ENCODE measurements at places on chromosomes 2 and 18.

DNA sequence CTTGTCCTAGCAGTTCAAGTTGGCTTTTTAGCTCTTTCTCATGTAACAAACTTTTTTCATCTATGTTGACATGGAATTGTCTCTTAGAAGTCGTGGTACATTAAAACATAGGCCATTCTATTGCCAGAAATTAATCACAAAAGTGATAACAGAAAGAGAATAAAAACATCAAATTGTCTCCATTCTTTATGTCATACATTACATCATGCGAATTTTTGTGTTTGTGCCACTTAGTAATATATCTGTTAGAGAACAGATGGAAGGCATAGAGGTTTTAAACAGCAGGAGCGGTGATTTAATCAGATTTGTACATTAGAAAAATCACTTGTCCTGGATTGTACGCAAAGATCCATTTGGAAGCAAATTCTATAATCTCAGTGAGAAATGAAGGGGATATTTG lies 136.5 kb upstream of the CDH20 start:
- no peak for DNase-seq

DNA sequence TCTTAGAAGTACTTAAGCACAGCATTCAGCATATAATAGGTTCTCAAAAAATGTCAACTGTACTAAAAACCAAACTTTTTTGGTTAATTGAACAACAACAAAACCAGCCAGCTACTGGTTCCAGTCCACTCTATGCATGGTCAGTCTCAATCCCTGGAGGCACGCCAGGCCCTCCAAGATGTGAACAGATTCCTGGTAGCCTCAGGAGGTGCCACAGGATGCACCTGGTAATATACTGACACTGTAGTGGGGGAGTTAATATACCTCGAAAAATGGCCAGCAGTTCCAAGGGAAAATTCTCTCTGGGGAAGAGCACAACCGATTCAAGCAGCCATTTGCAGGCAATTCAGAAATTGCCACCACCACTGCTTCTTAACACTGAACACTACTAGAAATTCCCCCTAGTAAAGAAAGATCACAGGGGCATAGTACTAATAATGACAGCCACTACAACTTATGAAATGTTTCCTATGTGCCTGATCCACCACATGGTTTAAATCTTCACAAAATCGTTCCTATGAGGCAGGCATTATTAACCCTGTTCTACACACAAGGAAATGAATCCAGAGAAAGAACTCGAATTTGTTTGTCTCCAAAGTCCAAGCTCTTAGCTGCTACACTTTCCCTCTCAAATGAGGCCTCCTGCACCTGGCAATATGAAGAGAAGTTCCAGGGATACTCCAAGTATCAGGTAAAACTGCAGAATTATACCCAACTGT lies 3.4 kb downstream of the MGAT4A start:
- no peak for DNase-seq

DNA sequence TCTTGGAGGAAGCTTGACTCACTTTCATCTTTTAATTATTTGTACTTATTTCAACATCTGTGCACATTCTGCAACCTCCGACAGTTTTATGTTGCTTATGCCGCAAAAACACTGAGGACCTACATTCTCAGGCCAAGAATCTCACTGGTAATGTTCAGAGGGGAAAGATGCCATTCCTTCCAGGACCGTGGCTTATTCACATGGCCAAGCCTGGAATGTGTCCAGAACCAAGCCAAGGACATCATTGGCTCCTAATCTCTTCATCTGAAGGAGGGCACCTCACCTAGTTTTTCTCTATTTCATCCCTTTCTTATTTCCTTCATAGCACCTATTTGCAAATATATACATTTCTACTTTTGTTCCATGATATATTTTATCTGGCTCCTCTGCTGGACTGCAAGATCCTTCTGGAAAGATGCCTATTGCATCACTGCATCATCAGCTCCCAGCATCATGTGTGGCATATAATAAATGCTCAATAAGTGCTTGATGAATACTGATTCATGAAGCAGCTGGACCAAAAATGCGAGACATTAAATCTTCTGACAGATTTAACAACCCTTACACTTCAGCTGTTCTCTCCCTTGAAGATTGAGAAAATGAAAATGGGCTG lies 377.1 kb downstream of the TNS1 start:
- DNase-seq = no peak

- DNase-seq = no peak
Observed at GRCh38 chr18:76765649-76766048, 56.7 kb upstream of the ZNF236 start.

DNA sequence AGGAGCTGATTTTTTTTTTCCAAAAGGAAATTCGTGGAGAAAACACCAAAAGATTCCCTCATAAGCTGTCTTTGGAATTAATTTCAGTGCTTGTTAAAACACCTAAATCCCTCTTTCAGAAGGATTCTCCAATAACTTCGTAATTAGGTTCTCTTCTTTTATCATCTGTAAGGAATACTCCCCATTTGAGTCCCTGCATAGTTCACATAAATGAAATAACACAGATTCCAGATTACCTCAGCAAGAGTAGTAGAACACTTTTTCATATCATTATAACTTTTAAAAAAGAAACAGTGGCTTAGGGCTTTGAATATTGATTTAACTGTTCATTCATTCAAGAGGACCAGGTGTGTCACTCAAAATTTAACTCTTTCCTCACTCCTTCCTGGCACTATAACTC lies 55.5 kb downstream of the ARHGAP28 start:
- no peak for DNase-seq

- no peak for DNase-seq
Observed at GRCh38 chr18:47260120-47260923, 8.9 kb upstream of the SKOR2 start.

- DNase-seq = no peak
Observed at GRCh38 chr2:197358931-197359330, 48.4 kb upstream of the ANKRD44 start.

DNA sequence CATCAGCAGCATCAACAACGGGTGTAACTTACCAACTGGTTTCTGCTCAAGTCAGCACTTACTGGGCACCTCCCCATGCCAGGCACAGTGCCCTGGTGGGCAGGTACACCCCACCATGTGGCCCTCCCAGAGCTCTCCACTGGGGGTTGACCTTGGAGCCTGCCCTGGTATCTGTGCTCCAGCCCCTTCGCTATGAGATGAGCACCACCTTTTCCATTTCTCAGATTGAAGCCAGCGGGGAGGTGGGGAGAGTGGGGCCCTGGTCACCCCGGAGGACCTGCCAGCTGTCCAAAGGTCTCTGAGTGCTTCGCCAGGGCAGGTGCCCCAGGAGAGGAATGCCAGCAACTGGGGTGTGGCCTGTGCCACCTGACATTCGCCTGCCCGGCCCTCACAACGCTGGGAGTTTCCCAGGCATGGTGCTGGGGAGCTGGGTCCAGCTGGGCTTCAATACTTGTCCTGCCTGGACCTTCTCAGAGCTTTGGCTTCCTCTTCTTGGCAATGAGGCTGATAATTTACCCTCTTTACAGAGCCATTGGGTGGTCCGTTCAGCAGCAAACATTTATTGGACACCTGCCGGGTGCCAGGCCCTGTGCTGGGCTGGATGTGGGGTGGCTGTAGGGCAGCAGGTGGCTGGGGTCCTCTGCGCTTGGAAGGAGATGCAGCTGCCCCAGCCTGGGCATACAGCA lies 5.9 kb upstream of the ZAP70 start:
- no peak for DNase-seq
